Pancreas (tissue), 10 donors: ENCODE measurements at places on chromosomes 6 and 20. TPM values are rescaled to one million over a fixed set of nuclear protein-coding genes. Genes with fewer than 3 reads are reported as not detected.

- H3K27me3 ChIP-seq: no peaks in the 10 kb centered on the region
- H3K4me3 ChIP-seq: no peak overlapping the region
- no peak for DNase-seq
- no peaks in the 10 kb centered on the region for H3K4me1 ChIP-seq
- no peak overlapping the region for H3K27ac ChIP-seq
Measured at GRCh38 chr6:106963544-106963943, 11.0 kb downstream of the CD24 start.

GRCh38 chr6:26258212-26258977, 106.6 kb upstream of the BTN3A2 start:
- H3K36me3 ChIP-seq: no peaks in the 10 kb centered on the region
- DNase-seq: no peak
- H3K4me3 ChIP-seq: no peak overlapping the region

GRCh38 chr6:78607189-78607588, 260.2 kb upstream of the IRAK1BP1 start:
- H3K36me3 ChIP-seq: no peaks in the 10 kb centered on the region
- peaks cover 4% of the 10 kb centered on the region for H3K4me1 ChIP-seq
- no peak overlapping the region for H3K27ac ChIP-seq
- no peak overlapping the region for H3K4me3 ChIP-seq
- no peaks in the 10 kb centered on the region for H3K27me3 ChIP-seq
- no peak for DNase-seq

Gene RBPJL
- polyA plus RNA-seq: 1,163 TPM
